ENCODE measurements at places on chromosomes 3 and 15. TPM values are rescaled to one million over a fixed set of nuclear protein-coding genes. Genes with fewer than 3 reads are reported as not detected.

- no peak for DNase-seq
Observed at GRCh38 chr15:39244776-39245175, 336.1 kb upstream of the THBS1 start.

DNA sequence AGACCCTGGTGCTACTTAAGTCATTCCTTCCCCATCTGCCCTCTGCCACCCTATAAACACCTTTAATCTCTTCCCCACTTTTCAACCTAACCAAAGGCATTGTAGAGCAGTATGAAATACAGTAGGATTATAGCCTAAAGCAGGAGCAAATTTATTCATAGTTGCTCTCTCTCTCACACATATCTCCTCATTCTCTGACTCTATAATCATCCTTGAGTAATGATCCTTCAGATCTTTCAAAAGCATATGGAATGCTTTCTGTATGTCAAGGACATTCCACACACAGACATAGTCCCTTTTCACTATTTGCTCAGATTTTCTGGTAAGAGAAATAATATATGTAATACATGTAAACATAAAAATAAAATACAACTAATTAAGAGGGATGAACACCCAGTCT is 54.1 kb downstream of the TRPC1 start:
- no peak for DNase-seq

DNA sequence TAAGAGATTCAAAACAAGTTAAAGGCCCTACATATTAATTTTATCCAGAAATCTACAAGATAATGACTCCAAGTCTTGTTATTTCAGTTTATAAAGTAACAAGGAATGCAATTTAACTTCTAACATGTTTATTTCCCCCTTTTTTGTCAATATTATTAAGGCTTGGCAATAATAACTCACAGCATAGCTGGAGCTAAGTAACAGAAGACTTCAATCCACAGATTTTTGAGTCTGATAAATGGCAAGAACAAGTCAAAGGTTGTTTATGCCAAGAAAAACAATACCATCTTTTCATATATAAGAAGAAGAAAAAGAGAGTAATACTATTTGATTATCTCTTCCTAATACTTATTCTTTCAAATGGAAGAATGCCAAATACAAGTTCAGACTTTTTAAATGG is 631.0 kb upstream of the CCDC54 start:
- DNase-seq = no peak

The CEP19 gene
- total RNA-seq = 10.4 TPM

The ABHD10 gene
- total RNA-seq = 55.0 TPM

DNA sequence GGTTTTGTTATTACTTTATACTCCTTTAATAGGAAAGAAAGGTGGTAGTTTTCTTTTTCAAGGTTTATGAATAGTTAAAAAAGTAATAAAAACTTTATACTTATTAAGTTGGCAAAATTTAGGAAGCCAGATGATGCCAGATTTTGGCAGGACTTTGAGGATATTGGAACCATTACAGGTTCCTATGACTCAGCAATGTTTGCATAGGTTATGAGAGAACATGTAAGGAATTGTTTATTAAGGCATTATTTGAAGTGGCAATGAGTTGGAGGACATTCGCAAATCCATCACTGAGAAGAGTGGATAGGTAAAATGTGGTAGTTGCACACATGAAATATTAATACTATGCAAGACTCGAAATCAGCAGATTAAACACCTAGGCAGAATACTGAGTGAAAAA is 29.9 kb downstream of the CDAN1 start:
- no peak for DNase-seq

DNA sequence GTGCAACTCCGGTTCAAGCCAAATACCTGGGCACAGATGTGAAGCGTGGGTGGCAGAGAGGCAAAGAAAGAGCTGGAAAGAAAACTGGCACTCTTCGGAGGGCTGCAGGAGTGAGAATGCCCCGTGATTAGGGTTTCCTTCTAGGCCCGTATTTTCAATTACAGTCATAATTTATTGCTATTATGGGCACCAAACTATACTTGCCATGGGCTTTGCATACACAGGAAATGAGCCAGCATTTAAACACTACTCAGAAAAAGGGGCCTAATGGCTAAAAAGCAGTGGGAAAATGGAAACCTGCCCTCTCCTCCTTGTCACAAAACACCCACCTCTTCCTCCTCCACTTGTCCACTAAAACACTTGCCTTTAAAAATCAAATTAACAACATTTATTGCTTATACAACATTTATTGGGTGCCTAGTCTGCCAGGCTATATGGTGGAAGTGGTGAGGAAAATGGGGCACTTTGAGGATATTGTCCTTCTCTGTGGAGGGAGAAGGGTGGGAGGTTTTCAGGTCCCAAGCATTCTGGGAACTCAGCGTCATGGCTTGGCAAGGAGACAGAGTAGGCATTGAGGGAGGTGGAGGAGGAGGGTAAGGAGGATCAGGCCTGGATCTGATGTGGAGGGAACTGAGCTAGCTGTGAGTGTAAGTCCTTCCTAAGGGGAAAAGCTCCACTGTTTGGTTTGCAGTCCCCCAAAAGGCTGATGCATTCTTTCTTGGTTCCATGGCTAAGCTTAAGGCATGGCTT is 160.9 kb downstream of the SLCO3A1 start:
- no peak for DNase-seq
